ENCODE measurements at places on chromosomes 11 and 22.
A peak's percentile ranks its signal among the peaks of the same experiment; 100 is the strongest.

DNA sequence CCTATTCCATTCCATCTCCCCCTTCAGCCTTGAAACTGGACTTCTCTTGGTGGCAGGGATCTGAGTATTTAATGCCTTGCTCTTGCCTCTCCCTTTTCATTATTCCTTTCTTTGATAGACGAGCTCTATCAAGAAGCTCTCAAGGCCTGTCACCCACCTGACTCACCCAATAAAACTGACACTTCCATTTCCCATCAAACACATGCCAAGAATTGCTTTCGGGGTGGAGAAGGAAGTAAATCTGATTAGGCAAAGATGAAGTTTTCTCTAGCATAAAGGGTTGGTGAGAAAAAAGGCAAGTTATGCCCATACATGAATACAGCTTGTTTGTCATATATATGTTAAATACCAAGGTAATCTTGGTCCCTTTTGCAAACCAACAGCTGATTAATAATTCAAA is 34.9 kb upstream of the MYEOV start:
- DNase-seq: no peak

- no peak for DNase-seq
Observed at GRCh38 chr11:111327908-111328624, 29.7 kb downstream of the POU2AF3 start.

DNA sequence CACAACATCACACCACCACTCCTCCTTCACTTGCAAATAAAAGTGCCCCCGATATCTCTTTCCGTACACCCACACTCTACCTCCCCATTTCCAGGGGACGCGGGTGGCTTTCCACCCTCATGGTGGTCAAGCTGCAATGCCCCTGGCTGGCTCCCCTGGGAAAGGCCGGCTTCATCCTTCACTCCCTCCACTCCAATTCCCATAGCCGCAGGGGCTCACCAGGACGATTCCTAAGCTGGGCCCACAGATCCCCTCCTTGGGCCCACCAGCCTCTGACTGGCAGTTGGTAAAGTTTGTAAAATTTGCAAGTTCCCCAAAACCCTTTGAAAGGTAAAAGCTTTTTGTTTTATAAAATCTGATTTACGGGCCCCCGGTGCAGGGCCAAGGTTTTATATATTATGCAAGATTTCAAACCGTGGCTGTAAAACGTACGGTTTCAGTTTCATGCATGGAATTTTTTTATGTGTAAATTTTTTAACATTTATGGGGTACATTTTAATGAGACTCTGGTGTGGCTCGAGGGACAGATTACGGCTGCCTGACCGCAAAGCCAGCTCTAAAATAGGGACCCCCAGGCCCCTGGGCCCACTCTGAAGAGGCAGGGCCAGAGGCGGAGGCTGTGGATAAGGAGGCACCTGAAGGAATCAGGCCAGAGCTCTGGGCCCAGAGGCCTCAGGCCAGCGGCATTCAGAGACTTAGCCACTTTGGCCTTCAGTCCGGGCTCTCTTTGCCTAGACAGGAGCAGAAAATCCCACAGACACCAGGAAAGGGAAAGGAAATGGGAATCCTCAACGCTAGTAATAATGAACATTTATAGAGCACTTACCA is 106.5 kb downstream of the FEZ1 start:
- DNase-seq: no peak

- DNase-seq: no peak
Observed at GRCh38 chr22:43008509-43008908, 6.4 kb downstream of the PACSIN2 start.

GRCh38 chr11:2015025-2015424 is 17.4 kb upstream of the H19 start:
- DNase-seq: no peak

DNA sequence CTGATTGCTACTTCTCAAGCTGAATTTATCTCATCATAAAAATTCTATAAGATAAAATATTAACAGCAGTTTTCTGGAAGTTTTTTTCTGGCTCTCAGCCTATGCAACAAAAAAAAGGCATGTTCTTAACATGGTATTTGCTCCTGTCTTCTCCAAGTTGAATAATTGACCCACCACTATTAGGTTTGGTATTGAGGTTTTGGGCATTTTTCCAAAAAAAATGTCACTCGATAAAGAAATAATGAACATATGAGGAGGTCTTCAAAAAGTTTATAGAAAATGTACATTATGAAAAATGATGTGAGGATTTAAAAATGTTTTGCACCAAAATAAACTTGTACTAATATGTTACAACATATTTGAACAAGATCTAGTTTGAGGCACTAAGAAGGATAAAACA is 808.6 kb upstream of the RAG2 start:
- peak; percentile 3 for DNase-seq

DNA sequence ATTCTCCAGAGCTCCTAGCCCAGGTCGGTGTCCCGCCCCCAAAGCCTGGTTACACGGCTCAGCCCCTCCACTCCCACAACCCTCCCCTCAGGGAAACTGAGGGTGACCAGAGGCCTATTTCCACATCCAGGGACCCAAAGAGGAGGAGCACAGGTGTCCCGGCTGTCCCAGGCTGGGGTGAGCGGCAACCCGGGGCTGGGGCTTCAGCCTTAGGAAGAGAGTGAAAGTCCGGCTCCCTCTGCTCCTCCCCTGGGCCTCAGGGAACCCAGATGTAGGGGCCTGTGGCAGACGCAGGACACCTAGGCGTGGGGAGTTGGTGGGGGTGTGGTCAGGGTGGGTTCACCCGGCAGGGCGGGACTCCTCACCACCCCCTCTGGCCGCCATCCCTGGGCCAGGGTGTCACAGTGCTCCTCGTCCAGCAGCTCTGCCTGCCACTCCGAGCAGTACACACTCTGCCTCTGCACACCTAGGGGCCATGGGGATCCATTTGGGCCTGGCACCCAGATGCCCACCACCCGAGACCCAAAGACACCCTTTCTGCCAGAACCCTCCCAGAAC is 63.1 kb downstream of the ARFGAP3 start:
- no peak for DNase-seq

DNA sequence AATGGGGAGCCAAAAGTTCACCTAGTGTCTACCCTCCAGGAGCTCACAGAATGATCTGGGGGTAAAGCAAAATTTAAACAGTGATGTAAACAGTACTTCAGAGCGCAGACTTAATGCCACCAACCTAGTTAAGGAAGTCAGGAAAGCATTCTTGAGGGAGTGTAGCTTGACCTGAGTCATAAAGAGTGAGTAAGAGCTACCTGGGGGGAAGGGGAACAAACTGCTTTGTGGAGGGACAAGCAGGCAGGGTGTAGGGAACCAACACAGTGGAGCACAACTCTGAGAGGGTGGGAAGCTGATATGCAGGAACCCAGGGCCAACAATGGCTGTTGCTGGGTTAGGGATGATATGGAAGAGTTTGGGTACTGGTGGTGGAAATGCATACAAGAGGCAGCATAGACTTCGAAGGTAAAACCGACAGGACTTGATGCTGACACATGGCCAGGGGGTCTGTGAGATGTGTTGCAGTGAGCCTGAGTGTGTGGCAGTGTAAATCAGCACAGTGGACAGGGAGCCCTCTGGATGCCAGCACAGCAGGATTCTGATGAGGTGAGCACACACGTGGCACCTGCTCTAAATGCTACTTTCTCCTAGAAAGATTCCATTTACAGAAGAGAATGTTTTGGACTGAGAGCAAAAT is 58.3 kb upstream of the CYP2D6 start:
- DNase-seq: peak; percentile 68

- DNase-seq: peak; percentile 49
Observed at GRCh38 chr11:104254347-104254746, 90.4 kb upstream of the PDGFD start.

GRCh38 chr11:79813551-79813950 is 372.7 kb upstream of the TENM4 start:
- DNase-seq: no peak

DNA sequence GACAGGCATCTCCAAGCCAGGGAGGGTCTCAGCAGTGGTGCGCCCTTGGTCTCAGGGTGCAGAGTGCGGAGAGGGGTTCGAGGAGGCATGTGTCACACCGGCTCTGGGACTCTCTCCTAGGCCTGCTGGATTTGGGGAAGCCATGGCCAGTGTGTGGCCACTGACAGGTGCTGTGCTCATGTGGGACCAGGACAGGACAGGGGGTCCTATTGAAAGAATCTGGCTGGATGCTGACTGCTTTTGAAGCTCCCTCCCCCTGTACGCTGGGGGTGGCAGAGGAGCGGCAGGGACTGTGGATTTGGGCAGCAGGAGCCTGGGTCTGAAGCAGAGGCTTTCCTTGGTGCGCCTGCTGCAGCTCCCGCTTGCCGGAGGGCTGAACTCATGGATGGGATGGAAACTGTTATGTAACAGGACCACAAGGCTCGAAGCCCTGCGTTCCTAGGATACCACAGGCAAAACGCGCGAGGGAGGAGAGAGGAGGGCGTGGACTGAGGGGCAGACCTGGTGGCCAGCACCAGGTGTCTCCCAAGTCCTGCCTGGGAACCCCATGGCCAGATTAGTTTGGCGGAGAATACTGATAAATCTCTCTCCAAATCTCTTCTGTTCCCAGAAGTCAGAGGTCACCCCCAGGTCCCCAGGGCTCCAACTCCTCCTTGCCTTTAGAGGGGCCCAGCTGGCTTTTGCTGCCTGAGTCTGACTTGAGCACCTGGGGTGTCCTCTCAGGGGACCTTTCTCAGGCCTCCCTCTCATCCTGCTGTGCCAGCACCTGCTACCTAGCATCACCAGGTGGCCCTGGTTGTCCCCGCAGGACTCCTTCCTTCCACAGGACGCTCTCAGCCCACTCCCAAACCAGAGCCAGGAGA is 13.8 kb upstream of the TEF start:
- no peak for DNase-seq

DNA sequence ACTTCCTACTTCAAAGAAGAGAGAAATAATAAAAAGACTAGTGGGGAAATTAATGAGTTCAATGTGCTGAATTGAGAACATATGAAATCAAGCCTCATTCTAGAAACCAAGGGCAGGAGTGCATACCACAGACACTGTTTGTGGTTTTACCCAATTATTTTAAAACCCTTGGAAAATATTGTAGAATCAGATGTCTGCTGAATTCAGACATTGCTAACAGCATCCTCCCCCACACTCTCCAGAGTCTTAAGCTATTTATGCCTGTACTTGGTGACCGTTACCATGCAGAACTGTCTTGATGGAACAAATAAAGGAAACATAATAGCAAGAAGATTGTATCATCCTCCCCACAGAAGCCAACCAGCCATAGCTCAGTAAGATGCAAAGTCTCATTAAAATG is 850.1 kb downstream of the NTM start:
- DNase-seq: peak; percentile 93

DNA sequence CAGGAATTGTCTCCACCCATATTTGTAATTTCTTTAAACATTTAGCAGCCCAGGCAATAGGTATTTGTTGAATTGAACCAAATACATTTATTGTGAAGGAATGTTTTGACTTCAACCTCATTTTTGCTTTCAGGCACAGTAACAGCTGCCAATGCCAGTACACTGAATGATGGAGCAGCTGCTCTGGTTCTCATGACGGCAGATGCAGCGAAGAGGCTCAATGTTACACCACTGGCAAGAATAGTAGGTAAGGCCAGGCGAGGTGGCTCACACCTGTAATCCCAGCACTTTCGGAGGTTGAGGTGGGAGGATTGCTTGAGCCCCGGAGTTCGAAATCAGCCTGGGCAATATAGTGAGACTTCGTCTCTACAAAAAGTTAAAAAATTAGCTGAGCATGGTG is 20.9 kb downstream of the ACAT1 start:
- no peak for DNase-seq
